ENCODE measurements at places on chromosomes 7 and 10. TPM values are rescaled to one million over a fixed set of nuclear protein-coding genes. Genes with fewer than 3 reads are reported as not detected.

ST7 gene
- polyA plus RNA-seq: 29.8 TPM

DNA sequence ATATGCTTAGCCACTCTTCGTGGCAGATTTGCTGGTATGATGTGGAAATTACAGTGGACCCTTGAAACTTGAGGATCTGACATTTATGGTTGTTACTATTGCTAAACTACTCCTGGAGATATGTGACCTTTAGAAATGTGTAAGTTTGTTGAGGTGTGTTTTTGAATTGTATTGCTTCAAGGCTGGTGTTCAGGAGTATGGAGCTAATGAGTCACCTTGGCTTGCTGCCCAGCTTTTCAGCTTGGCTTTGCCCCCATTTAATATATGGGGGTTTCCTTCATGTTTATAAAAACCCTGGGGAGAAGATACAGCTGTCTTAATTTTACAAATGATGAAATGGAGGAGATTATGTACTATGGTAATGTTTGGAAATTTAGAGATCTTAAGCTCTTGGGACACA is 11.6 kb downstream of the HBP1 start:
- H3K36me3 ChIP-seq: no peaks in the 10 kb centered on the region
- H3K27me3 ChIP-seq: no peaks in the 10 kb centered on the region
- H3K27ac ChIP-seq: no peak overlapping the region
- H3K4me3 ChIP-seq: no peak overlapping the region

DNA sequence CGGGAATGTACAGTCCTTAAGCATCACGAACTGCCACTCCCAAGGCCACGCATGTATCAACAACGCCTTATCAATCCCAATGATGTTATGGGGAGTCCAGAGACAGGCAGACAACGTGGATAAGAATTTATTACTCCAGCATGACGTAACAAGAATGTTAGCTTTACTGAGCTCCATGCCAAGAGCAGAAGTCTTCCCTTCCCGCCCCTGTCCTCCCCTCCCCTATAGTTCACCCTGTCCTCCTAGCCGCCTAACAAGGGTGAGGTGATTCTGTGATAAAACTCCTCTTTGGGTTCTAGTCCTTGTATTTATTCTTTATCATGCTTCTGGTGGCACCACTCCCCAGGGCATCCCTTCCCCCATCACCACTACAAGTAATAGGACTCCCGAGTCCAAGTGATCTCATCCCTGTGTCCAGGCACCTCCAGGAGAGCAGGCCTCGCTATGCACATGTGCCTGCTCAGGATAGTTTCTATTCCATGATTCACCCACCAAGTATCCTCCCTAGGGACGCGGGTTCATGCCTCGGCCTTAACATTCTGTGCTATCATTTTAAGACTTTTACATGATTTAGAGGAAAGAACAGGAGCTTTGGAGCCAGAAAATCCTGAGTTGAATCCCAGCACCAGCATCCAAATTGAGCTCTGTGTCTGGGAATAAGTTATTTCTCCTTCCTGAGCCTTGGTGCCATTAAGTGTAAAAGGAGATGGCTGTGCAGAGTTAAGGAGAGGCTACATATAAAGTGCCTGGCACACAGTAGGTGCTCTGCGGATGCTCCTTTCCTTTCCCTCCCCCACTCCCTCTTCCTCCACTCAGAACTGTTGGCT is 15.4 kb downstream of the GSDME start:
- no peak for DNase-seq
- H3K4me3 ChIP-seq: no peak overlapping the region
- no peaks in the 10 kb centered on the region for H3K4me1 ChIP-seq
- no peaks in the 10 kb centered on the region for H3K36me3 ChIP-seq
- H3K27me3 ChIP-seq: no peaks in the 10 kb centered on the region
- H3K27ac ChIP-seq: no peak overlapping the region

DNA sequence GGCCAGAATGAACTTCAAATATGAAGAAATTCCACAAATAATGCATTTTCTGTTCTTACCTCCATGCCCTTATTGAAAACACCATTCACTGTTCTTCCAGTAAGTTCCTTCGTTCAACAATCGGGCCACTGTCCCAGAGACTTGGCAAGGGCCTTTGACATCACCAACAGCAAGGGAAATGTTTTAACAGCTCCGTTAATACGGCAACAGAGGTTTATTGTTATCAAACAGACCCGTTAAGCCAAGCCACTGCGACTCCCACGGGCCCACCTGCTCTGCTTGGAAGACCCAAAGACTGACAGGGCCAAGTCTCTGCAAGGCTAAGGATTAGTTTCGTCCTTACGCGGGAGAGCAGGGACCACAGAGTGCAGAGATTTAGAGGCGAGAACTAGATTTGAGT is 43.4 kb upstream of the LYZL1 start:
- DNase-seq: no peak
- no peaks in the 10 kb centered on the region for H3K27me3 ChIP-seq
- H3K27ac ChIP-seq: no peak overlapping the region

- H3K36me3 ChIP-seq: no peaks in the 10 kb centered on the region
- peak; percentile 74 for DNase-seq
- H3K27me3 ChIP-seq: no peaks in the 10 kb centered on the region
- H3K4me1 ChIP-seq: peaks cover 7% of the 10 kb centered on the region
- peak overlapping the region; percentile 99 for H3K27ac ChIP-seq
- H3K4me3 ChIP-seq: peak overlapping the region; percentile 68
These were observed 589 bp downstream of the LDB1 start for GRCh38 chr10:102119417-102120141.

CALHM3 gene
- polyA plus RNA-seq: not detected

Measured in kidney (tissue), 22 donors.